Activated CD4-positive, alpha-beta T cell treated with anti-CD3 and anti-CD28 coated beads for 36 hours (primary cell): ENCODE measurements at places on chromosomes 7 and 10.
A peak's percentile ranks its signal among the peaks of the same experiment; 100 is the strongest.

- no peaks in the 10 kb centered on the region for H3K4me1 ChIP-seq
- no peak for DNase-seq
- peaks cover 44% of the 10 kb centered on the region for H3K36me3 ChIP-seq
These were observed 48.9 kb downstream of the IRF5 start for GRCh38 chr7:128986609-128987008.

DNA sequence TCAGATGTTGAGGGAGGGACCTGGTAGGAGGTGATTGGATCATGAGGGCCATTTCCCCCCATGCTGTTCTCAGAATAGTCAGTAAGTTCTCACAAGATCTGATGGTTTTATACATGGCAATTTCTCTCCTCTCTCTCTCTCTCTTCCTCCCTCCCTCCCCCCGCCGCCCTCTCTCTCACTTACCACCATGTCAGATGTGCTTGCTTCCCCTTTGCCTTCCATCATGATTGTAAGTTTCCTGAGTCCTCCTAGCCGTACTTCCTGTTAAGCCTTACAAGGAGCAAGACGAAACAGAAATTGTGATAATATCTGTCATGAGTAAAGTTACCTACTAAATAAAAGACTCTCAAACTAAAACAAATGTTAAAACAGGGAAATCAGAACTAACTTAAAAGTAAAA is 19.9 kb upstream of the GPR141 start:
- H3K36me3 ChIP-seq: no peaks in the 10 kb centered on the region
- H3K27me3 ChIP-seq: peaks cover 8% of the 10 kb centered on the region
- H3K4me1 ChIP-seq: no peaks in the 10 kb centered on the region
- H3K27ac ChIP-seq: no peak overlapping the region

DNA sequence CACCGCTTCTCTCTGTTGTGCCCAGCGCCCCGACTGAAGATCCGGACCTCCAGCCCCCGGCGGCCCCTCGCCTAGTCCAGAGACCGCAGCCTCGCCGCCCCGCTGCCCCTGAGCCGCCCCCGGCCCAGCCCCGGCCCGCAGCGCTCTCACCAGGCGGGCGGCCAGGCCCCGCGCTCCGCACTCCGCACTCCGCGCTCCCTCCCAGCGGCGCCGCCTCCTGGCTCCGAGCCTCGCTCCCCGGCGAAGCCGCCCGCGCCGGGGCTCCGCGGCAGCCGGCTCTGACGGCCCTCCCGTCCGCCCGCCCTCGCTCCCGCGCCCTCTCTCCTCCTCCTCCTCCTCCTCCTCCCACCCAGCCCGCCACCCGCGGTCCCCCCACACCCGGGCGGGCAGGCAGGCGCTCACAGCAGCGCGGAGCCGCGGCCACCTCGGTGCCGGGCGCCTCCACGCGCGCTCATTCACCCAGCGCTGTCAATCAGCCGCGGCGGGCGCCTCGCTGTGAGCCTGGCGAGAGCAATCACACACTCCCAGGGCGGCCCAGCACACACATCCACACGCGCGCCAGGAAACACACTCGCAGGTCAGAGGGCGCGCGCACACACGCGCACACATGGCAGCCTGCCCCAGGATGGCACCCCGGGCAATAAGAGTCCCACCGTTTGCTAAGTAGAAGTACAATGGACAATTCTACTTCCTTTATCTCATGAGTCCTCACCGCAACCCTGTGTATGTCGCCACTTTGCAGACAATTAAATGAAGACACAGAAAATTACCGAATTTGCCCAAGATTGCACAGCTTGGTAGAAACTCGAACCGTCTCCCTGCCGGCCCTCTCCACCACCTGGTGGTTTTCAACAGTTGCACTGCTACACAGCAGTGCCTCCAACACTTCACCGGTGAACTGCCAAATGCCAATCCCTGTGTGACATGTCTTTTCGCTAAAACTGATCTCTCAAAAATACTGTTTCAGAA is at the start of gene PRRT4:
PRRT4 (minus strand) TSS at position 280 of the 969 bp plus-strand sequence.
- H3K27ac ChIP-seq: peak within 1 kb of the TSS; percentile 64
- peak; percentile 59 for DNase-seq
- H3K27me3 ChIP-seq: peaks cover 48% of the 10 kb centered on the region
- peak within 1 kb of the TSS; percentile 68 for H3K4me3 ChIP-seq
- peaks cover 24% of the 10 kb centered on the region for H3K4me1 ChIP-seq

GRCh38 chr10:5720182-5720581 is 35.5 kb downstream of the TASOR2 start:
- no peak overlapping the region for H3K4me3 ChIP-seq
- peaks cover 25% of the 10 kb centered on the region for H3K4me1 ChIP-seq
- no peak for DNase-seq
- H3K27ac ChIP-seq: no peak overlapping the region
- H3K36me3 ChIP-seq: peaks cover 16% of the 10 kb centered on the region

DNA sequence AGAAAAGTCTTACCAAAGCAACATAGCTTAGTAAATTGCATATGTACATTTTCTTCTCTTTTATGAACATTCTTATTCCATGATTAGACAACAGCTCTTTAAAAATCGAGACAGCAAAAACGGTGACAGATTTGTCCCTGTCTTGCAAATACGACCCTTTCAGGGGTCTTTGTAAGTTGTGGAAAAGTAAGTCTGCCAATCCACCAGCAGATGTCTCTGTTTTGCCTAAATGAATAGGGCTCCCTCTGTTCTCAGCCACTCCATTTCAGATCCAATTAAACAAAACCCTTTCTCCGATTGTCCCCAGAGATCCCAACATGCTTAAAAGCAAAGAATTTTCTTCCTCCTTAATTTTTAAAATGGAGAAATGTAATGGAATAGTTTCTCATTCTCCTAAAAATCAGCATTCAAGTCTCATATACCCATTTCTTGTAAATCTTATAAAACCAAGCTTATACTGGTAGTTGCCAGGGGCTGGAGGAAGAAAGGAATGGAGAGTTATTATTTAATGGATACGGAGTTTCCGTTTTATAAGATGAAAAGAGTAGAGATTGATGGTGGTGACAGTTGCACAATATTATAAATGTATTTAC is 61.0 kb upstream of the NFE2L3 start:
- H3K27me3 ChIP-seq: no peaks in the 10 kb centered on the region
- H3K36me3 ChIP-seq: no peaks in the 10 kb centered on the region
- H3K27ac ChIP-seq: peak overlapping the region; percentile 1
- no peak overlapping the region for H3K4me3 ChIP-seq

GRCh38 chr7:120353171-120353570 is 80.2 kb downstream of the KCND2 start:
- H3K36me3 ChIP-seq: no peaks in the 10 kb centered on the region
- H3K27ac ChIP-seq: no peak overlapping the region
- no peaks in the 10 kb centered on the region for H3K4me1 ChIP-seq

- DNase-seq: no peak
- H3K36me3 ChIP-seq: no peaks in the 10 kb centered on the region
- no peak overlapping the region for H3K4me3 ChIP-seq
These were observed 41.6 kb upstream of the SDHAF3 start for GRCh38 chr7:97075928-97076327.
